Uterus (tissue), 4 donors: ENCODE measurements at places on chromosomes 2 and 18. TPM values are rescaled to one million over a fixed set of nuclear protein-coding genes. Genes with fewer than 3 reads are reported as not detected.

- H3K27ac ChIP-seq, result no peak overlapping the region
- H3K36me3 ChIP-seq, result no peaks in the 10 kb centered on the region
- DNase-seq, result no peak
- no peak overlapping the region for H3K4me3 ChIP-seq
Observed at GRCh38 chr18:58097121-58097906, 53.3 kb downstream of the NEDD4L start.

DNA sequence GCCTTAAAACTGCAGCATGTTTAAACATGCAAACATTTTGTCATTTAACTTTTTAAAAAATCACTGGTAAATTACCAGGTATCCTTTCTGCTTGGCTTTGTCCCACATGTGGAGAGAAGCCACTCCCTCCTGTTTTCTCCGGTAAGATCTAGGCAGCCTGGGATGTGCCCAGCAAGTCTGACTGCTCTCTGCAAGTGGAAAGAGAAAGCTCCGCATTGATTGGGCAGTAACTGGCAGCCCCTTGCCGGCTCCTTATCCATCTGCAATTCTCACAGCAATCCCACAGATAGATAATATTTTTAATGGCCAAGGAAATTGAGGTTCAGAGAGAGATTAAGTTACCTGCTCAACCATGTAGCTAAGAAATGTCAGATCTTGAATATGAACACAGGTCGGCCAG lies 136.1 kb downstream of the TMEM200C start:
- H3K27ac ChIP-seq, result no peak overlapping the region
- no peak overlapping the region for H3K4me3 ChIP-seq
- H3K4me1 ChIP-seq, result no peaks in the 10 kb centered on the region
- H3K36me3 ChIP-seq, result no peaks in the 10 kb centered on the region

GRCh38 chr18:33184175-33184574 lies 256.3 kb downstream of the CCDC178 start:
- H3K4me1 ChIP-seq, result no peaks in the 10 kb centered on the region
- no peaks in the 10 kb centered on the region for H3K36me3 ChIP-seq
- H3K4me3 ChIP-seq, result no peak overlapping the region
- no peak for DNase-seq
- H3K27me3 ChIP-seq, result no peaks in the 10 kb centered on the region

- H3K27ac ChIP-seq, result no peak overlapping the region
- H3K4me3 ChIP-seq, result no peak overlapping the region
- H3K4me1 ChIP-seq, result no peaks in the 10 kb centered on the region
- no peaks in the 10 kb centered on the region for H3K27me3 ChIP-seq
- no peak for DNase-seq
- H3K36me3 ChIP-seq, result no peaks in the 10 kb centered on the region
Observed at GRCh38 chr2:197159661-197160211, 150.8 kb downstream of the ANKRD44 start.

RAB6D gene
- total RNA-seq, result 0.14 TPM

BOLL gene
- total RNA-seq, result not detected

IL18R1 gene
- 4.8 TPM for total RNA-seq

NRP2 gene
- 35.9 TPM for total RNA-seq

PSMG2 gene
- 62.4 TPM for total RNA-seq

SELENOI gene
- 21.6 TPM for total RNA-seq

SLC23A3 gene
- 1.8 TPM for total RNA-seq
